Testis (tissue), 5 donors: ENCODE measurements at places on chromosomes 16 and 17. TPM values are rescaled to one million over a fixed set of nuclear protein-coding genes. Genes with fewer than 3 reads are reported as not detected.
A peak's percentile ranks its signal among the peaks of the same experiment; 100 is the strongest.

DNA sequence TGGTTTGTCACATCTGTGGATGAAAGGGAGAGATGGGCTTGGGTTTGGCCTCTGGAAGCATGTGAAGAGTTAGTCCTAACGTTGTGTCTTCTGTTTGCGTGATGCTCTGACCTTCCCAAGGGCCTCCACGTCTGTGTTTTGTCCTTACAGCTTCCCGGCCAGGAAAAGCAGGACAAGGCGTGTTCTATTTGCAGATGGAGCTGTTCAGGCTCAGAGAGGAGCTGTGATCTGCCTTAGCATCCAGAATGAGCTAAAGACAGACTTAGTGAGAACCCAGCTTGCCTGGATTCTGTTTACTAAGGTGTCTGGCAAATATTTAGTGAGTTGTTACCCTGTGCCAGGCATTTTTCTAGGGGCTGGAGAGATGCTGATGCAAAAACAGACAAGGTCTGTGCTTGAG is 282.1 kb downstream of the CBLN1 start:
- H3K4me1 ChIP-seq = no peaks in the 10 kb centered on the region
- H3K36me3 ChIP-seq = no peaks in the 10 kb centered on the region
- no peaks in the 10 kb centered on the region for H3K27me3 ChIP-seq
- H3K4me3 ChIP-seq = no peak overlapping the region

GRCh38 chr16:88677721-88678120 is 8.6 kb downstream of the SNAI3 start:
- no peak for DNase-seq
- H3K4me1 ChIP-seq = no peaks in the 10 kb centered on the region
- no peaks in the 10 kb centered on the region for H3K27me3 ChIP-seq
- no peak overlapping the region for H3K4me3 ChIP-seq
- no peaks in the 10 kb centered on the region for H3K36me3 ChIP-seq
- no peak overlapping the region for H3K27ac ChIP-seq

DNA sequence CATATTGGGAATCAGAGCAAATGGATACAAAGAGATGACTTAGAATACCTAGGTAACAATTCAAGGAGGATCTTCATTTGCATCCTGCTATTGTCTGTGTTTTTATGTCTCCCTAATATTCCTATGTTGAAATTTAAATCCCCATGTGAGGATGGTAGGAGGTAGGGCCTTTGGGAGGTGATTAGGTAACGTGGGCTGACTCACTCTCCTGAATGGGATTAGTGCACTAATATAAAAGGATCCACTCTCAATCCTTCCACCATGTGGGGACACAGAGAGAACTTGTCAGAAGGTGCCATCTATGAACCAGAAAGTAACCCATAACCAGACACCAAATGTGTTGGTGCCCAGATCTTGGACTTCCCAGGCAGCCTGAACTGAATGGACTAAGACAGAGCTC is 83.4 kb downstream of the CDH8 start:
- no peaks in the 10 kb centered on the region for H3K27me3 ChIP-seq
- H3K4me3 ChIP-seq = no peak overlapping the region
- no peaks in the 10 kb centered on the region for H3K4me1 ChIP-seq
- no peak overlapping the region for H3K27ac ChIP-seq

GRCh38 chr17:35094902-35095301 is 24.8 kb downstream of the RAD51D start:
- DNase-seq = no peak
- no peaks in the 10 kb centered on the region for H3K36me3 ChIP-seq
- H3K4me1 ChIP-seq = no peaks in the 10 kb centered on the region

DNA sequence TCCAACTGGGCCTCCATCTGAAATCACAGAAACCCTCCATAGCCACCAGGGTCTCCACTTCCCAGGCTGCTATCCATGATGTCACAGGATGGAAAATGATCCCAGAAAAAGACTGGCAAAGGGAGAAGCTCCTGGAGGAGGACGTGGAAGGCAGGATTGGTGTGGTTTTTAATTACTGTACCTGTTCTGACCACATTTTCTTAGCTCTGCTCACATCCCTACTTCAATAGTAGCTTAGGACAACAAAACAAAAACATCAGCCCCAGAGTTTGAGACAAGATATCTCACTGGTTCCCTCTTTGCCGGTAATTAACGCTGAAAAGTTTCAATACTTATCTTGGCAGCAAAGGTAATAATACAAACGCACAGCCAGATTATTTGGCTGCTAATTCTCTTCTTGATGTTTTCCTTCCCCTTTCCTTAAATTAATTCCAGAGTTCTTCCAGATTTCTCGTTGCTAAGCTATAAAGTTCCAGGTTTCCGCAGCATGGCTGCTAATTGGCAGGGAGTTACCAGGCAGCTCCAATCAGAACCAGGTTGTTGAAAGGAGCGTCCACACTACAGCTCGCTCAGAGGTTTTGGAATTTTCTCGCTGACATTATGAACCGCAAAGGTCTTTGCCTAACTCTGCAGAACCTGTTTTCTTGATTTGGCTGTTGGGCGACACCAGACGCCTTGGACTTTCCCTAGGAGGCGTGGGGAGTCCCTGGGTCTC is 263.4 kb downstream of the MRTFB start:
- H3K27me3 ChIP-seq = no peaks in the 10 kb centered on the region
- no peaks in the 10 kb centered on the region for H3K36me3 ChIP-seq
- no peak overlapping the region for H3K4me3 ChIP-seq

CSH2 gene
- not detected for total RNA-seq

GRCh38 chr16:79797486-79797885 is 196.9 kb upstream of the MAF start:
- H3K27ac ChIP-seq = no peak overlapping the region
- DNase-seq = no peak
- no peaks in the 10 kb centered on the region for H3K27me3 ChIP-seq

GRCh38 chr17:50186661-50187393 is 14.6 kb downstream of the COL1A1 start:
- no peak overlapping the region for H3K4me3 ChIP-seq
- H3K27ac ChIP-seq = no peak overlapping the region

DNA sequence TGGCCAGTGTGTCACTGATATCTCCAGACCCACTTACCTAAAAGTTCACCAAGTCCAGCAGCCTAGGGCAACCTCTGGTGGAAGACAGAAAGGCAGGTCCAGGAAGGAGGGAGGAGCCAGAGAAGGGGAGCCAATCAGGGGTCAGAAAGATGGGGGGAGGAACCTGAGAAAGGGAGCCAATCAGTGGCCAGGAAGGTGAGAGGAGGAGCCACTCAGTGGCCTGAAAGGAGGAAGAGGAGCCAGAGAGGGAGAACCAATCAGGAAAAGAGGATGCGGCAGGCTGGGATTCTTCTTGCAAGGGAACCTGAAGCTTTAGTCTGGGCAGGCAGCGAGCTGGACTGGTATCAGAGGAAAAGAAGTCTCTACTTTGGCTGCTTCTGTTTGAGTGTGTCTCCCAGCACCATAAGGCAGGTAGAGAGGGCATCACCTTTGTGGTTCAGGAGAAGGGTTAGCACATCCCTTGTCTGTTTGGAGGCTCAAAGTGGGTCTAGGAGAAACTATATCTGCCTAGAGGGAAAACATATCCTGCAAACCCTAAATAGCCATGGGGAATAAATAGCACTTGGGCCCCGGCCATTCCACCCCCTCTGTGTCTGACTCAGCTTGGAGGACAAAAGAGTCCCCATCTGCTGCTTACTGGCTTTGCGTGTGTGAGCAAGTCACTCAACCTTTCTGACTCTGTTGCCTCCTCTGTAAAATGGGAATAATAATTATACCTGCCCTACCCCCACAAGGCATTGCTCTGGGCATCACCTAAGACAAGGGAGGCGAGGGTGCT is 43.4 kb upstream of the CRHR1 start:
- H3K27ac ChIP-seq = no peak overlapping the region
- H3K4me3 ChIP-seq = no peak overlapping the region
- H3K27me3 ChIP-seq = no peaks in the 10 kb centered on the region

DNA sequence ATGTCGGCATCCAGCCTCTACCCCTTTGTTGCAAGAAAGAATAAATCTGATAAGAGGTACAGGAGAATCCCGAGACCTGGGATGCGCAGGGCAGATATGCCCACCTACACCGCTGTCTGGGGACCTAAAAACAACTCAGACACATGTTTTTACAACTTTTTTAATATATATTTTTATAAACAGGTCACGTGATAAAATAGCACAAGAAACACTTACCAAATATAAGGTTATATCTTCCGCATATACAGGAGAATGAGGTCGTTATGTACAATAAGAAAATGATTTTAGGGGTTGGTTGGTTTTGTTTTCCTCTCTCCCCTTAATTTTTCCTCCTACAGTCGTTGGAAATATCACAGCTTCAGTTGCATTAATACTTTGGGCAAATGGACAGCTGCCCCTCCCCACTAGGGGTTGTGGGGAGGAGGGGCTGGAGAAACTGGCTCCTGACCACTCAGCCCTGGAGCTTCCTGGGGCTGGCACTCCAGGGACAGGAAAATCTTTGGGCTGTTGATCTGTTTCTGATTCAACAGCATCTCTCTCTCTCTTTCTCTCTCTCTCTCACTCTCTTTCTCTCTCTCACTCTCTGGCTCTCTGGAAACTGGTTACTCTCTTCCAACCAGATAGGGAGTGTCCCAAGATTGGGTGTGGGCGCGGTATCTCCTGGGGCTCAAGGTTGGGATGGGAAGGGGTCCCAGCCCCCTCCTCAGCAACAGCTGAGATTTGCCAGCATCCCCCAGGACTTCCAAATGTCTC is 2.3 kb upstream of the WDR24 start:
- no peaks in the 10 kb centered on the region for H3K27me3 ChIP-seq
- H3K4me1 ChIP-seq = peaks cover 19% of the 10 kb centered on the region
- no peak overlapping the region for H3K4me3 ChIP-seq
- no peak overlapping the region for H3K27ac ChIP-seq
- DNase-seq = no peak

GRCh38 chr16:673399-673991 is 2.0 kb upstream of the RHBDL1 start:
- DNase-seq = no peak
- no peaks in the 10 kb centered on the region for H3K36me3 ChIP-seq
- H3K4me3 ChIP-seq = no peak overlapping the region
- H3K27me3 ChIP-seq = no peaks in the 10 kb centered on the region

DNA sequence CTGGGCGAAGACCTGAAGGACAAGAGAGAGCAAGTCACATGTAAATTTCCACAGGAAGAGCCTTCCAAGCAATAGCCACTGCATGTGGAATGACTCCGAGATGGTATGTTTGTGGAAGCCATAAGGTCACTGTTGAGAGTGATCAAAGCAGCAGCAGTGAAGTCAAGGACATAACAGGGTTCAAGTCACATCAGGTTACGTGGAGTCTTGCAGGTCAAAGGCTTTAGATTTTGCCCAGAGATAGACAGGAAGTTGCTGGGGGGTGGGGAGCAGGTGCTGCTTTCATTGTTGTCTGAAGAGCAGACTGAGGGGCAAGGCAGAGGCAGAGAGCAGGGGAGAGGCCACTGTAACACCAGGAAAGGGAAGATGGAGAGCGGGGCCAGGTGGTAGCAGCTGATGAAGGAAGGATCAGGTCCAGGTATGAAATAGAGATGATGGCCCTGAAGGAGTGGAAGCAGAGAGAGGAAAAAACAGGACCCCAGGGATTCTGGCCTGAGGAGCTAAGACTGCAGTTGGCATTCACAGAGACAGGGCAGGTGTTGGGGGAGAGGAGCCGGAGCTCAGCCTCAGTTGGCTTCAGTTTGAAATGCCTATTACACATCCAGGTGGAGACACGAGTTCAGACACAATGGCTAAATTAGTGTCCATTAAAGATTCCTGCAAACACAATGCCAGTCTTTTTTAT is 129.3 kb upstream of the AXIN2 start:
- H3K4me1 ChIP-seq = no peaks in the 10 kb centered on the region
- no peak for DNase-seq
- no peaks in the 10 kb centered on the region for H3K27me3 ChIP-seq
- no peak overlapping the region for H3K4me3 ChIP-seq

- peaks cover 32% of the 10 kb centered on the region for H3K4me1 ChIP-seq
- H3K4me3 ChIP-seq = no peak overlapping the region
- H3K27me3 ChIP-seq = no peaks in the 10 kb centered on the region
- H3K36me3 ChIP-seq = no peaks in the 10 kb centered on the region
- H3K27ac ChIP-seq = peak overlapping the region; percentile 81
These were observed 32.1 kb downstream of the IST1 start for GRCh38 chr16:71927383-71927782.

- no peak overlapping the region for H3K27ac ChIP-seq
- no peaks in the 10 kb centered on the region for H3K27me3 ChIP-seq
- DNase-seq = no peak
- H3K4me1 ChIP-seq = no peaks in the 10 kb centered on the region
- no peak overlapping the region for H3K4me3 ChIP-seq
- H3K36me3 ChIP-seq = no peaks in the 10 kb centered on the region
These were observed 219.4 kb downstream of the MAF start for GRCh38 chr16:79380995-79381602.

GRCh38 chr16:16578701-16579100 is 199.8 kb downstream of the NPIPA7 start:
- H3K4me1 ChIP-seq = no peaks in the 10 kb centered on the region
- H3K36me3 ChIP-seq = no peaks in the 10 kb centered on the region
- no peaks in the 10 kb centered on the region for H3K27me3 ChIP-seq

- no peak overlapping the region for H3K27ac ChIP-seq
- DNase-seq = no peak
- H3K27me3 ChIP-seq = no peaks in the 10 kb centered on the region
- H3K36me3 ChIP-seq = no peaks in the 10 kb centered on the region
- no peak overlapping the region for H3K4me3 ChIP-seq
- H3K4me1 ChIP-seq = peaks cover 1% of the 10 kb centered on the region
These were observed 122.3 kb downstream of the MRTFB start for GRCh38 chr16:14193316-14193871.

GNGT2 gene
- total RNA-seq = not detected

DNA sequence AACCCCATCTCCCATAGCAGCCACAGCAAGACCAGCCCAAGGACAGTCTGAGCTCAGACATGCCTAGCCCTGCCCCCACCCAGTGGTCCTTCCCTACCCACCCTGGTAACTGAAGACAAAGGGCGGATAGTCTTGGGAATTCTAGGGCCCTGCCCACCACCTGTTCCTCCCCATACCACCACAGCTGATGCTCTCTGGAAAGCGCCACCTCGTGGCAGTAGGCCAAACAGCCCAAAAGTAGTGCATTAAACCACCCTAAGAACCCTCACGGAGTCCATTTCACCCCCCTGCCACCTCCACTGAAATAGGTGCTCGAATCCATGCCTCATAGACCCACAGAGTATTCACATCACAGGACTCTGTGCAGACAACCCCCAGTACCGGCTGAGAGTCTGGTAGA is 1021.4 kb downstream of the CDH8 start:
- H3K36me3 ChIP-seq = no peaks in the 10 kb centered on the region
- no peaks in the 10 kb centered on the region for H3K27me3 ChIP-seq
- DNase-seq = no peak
- no peak overlapping the region for H3K4me3 ChIP-seq

- no peak overlapping the region for H3K4me3 ChIP-seq
- no peaks in the 10 kb centered on the region for H3K36me3 ChIP-seq
- no peak for DNase-seq
- H3K4me1 ChIP-seq = peaks cover 61% of the 10 kb centered on the region
- no peak overlapping the region for H3K27ac ChIP-seq
- H3K27me3 ChIP-seq = no peaks in the 10 kb centered on the region
These were observed 5.6 kb downstream of the GLIS2 start for GRCh38 chr16:4321286-4322120.

GPR139 gene
- not detected for total RNA-seq
